LHCN-M2 (cell line): ENCODE measurements at places on chromosomes 4 and X. TPM values are rescaled to one million over a fixed set of nuclear protein-coding genes. Genes with fewer than 3 reads are reported as not detected.

DNA sequence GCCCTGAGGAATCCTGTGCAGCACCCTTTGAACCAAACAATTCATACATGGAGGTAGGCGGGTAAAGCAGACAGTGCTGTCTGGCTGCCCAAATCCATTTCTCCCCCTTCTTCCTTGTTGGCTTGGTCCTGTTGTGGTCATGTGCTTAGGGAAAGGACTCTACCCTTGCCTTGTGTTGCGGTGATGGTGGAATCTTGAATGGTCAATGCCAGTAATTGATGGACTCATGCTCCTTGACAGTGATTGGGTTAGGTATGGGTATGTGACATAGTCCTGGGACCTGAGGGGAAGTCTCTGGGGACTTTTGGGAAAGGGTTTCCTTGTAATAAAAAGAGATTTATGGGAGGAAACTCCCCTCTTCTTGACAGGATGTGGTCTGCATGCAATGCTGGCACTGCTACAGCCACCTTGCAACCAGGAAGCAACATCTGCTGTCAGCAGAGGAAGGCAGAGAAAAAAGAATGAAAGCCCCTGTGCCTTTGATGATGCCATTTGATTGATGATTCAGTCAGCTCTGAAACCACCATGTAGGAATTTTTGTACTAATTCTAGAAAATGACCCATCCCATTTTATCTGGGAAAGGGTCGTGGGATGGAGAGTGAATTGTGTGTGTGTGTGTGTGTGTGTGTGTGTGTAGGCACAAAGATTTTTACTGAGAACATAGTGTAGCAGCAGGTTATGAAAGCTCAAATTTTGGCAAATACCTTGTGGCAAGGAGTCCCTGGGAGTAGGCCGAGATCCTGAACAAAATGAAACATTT lies 30.0 kb upstream of the HUWE1 start:
- no peak for DNase-seq

GRCh38 chr4:38050560-38051350 lies 90.6 kb downstream of the PTTG2 start:
- DNase-seq: no peak

DNA sequence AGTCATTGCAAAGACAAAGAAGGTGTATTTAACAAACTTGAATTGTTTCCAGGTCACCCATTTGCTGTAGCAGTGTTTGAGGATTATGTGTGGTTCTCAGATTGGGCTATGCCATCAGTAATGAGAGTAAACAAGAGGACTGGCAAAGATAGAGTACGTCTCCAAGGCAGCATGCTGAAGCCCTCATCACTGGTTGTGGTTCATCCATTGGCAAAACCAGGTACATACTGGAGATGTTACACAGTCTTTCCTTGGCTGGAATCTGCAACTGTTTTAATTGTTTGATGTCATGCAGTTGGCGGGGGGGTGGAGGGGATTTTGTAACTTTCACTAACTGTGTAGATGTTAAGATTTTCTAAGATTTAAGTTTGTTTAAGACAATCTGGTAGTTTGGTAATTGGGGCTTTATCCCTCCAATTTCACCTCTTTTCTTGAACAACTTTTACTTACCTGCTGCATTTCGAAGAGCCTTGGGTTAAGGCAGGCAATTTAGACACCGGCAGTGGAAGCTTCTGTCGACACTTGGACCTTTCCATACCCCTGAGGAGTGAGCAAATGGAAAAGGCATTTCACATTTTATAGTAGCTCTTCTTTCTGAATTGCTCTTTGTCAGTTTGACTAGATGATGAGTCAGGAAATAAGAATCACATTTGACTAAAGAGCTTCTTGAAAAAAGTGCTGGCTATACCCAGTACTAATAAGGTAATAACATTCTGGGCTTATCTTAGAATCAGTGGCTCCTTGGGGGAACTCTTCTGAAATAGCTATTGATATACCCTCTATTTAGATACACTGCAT lies 67.4 kb downstream of the EGF start:
- peak; percentile 75 for DNase-seq

Gene CXCL3
- 8.7 and 16.0 TPM in 2 replicates for total RNA-seq

DNA sequence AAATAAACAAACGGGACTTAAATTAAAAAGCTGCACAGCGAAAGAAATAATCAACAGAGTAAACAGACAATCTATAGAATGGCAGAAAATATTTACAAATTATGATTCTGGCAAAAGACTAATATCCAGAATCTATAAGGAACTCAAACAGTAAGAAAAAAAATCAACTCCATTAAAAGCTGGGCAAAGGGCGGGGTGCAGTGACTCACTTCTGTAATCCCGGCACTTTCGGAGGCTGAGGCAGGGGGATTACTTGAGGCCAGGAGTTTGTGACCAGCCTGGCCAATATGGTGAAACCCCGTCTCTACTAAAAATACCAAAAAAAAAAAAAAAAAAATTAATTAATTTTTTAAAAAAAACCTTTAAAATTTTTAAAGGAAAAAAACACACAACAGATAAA lies 109.0 kb downstream of the ATP11C start:
- DNase-seq: peak; percentile 22

Gene NDNF
- total RNA-seq: 0.11 TPM in 1 of 2 replicates, not detected in the other

GRCh38 chr4:187780070-187780469 lies 215.5 kb upstream of the ZFP42 start:
- DNase-seq: no peak

Gene SPANXN2
- total RNA-seq: not detected in 2 replicates

Gene PNMA6E
- total RNA-seq: not detected in 2 replicates

- DNase-seq: no peak
Observed at GRCh38 chrX:133213117-133213516, 5.0 kb downstream of the TFDP3 start.

DNA sequence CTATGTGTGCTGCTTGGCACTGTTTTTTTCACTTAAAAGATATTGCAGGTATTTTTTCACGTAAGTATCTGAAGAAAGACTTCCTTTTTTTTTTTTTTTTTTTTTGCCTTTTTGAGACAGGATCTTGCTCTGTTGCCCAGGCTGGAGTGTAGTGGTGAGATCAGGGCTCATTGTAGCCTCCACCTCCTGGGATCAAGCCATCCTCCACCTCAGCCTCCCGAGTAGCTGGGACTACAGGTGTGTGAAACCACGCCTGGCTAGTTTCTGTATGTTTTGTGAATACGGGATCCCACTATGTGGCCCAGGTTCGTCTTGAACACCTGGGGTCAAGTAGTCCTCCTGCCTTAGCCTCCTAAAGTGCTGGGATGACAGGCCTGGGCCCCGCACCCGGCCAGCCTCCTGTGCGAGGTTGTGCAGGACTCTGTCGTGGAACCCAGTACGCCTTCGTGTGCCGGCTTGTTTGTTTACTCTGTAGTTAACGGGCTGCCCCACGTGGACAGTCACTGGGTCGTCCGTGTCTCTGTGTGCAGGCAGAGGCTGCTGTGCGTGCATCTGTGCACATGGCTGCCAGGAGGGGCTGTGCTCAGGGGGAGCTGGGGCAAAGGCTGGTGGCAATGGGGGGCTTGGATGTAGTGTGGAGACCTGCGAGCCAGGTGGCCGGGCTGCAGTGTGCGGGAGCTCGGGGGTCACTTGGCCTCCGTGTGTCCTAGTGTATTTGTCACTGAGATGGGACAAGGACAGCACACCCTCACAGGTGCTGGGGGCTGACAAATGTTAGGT lies 179.5 kb downstream of the ADRA2C start:
- no peak for DNase-seq

GRCh38 chrX:37361596-37361995 lies 12.4 kb downstream of the PRRG1 start:
- peak; percentile 65 for DNase-seq

Gene FREM3
- not detected in 2 replicates for total RNA-seq

DNA sequence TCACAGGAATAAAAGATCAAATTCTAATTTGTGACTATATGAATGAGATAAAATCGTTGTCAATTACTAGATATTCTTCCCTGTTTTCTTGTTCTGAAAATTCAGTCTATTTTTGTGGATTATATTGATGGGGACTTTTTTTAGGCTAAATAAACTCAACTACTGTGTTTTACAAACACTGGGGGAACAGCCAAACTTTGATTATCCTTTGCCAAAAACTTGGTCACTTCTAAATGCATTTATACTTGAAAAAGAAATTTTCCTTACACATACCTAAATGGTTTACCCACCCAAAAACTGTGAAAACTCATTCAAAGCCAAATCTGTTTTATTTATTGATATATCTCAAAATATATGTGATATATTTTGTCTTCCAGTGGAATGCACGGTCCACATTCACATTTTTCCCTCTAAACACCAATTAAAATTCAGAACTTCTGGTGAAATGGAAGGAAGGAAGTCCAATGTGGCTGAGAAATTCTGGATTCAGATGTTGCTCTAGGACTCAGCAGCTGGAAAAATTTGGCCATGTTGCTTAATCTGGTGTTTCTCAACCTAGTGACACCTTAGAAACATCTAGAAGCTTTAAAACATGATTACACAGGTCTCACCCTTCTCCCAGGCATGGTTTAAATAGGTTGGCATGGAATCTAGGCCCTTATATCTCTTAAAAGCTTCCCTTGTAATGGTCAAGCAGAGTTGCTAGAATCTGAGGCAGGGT lies 28.6 kb upstream of the ARHGAP24 start:
- no peak for DNase-seq

DNA sequence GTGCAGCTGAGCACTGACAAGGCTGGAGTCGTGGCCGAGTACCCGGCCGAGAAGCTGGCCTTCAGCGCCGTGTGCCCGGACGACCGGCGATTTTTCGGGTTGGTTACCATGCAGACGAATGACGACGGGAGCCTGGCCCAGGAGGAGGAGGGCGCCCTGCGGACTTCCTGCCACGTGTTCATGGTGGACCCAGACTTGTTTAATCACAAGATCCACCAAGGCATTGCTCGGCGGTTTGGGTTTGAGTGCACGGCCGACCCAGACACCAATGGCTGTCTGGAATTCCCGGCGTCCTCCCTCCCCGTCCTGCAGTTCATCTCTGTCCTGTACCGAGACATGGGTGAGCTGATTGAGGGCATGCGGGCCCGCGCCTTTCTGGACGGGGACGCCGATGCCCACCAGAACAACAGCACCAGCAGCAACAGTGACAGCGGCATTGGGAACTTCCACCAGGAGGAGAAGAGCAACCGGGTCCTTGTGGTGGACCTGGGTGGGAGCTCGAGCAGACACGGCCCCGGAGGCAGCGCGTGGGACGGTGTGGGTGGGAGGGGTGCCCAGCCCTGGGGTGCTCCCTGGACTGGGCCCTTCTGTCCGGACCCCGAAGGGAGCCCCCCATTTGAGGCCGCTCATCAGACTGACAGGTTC lies 24.3 kb downstream of the RGS12 start:
- DNase-seq: no peak

GRCh38 chr4:182967403-182967802 lies 50.2 kb upstream of the DCTD start:
- DNase-seq: no peak

Gene PDK3
- 1.1 and 2.0 TPM in 2 replicates for total RNA-seq

DNA sequence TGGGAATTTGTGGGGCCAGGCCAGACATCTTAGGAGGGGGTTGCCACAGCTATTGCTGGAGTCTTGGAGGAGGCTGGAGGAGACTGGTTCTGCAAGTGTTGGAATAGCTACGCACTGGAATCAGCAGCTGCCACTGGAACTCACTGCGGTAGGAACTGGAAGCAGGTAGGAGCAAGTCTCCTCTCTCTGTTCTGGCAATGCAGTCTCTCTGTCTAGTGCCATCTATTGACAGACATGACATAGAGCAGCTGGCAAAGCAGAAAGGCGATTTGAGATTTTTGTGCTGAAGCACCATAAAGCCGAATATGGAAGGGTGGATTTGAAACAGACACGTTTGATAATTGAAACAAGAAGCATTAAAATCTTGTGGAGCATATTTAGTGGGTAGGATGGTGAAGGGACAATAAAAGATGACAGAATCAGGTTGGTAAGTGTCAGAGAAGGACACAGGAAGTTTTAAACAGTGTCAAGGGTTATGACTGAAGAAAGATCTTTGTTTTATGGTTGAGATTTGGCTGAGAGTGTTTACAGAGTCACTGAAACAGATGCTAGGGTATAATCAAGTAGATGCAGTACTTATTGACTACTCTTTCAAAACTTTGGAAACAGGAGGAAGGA lies 23.5 kb upstream of the SYNPO2 start:
- DNase-seq: peak; percentile 79

GRCh38 chr4:579543-580175 lies 3.6 kb upstream of the TMEM271 start:
- no peak for DNase-seq

- no peak for DNase-seq
Observed at GRCh38 chr4:173226401-173226888, 57.8 kb downstream of the GALNT7 start.

DNA sequence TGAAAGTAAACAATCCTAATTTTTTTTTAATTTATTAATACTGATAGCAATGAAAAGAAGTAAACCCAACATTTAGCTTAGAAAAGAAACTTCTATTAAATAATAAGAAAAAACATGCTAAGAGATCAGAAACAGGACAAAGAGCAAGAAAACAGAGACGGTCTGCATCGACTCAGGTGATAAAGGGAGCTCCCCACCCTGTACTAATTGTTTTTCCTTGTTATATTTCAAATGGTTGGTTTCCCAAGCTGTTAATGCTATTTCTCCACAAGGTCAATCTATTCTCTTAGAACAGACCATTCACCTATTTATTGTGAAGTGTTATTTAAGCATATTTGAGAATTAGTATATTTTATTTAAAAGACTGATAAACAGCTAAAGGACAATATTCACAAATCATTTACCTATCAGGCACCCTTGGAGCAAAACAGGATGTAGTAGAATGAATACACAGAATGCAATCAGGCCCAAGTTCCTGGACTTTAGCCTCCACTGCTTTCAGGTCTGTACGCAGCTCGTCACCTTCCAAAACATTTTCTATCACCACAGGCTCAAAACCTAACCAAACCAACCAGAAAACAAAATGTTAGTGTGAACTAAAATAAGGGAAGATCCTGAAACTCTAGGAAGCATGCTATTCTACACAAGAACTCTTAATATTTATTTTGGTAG lies 5.5 kb downstream of the SEPSECS start:
- no peak for DNase-seq

GRCh38 chr4:16952896-16953630 lies 54.6 kb upstream of the LDB2 start:
- no peak for DNase-seq

GRCh38 chrX:154121961-154122360 lies 22.1 kb upstream of the OPN1LW start:
- DNase-seq: peak; percentile 7

Gene FABP2
- total RNA-seq: not detected in 2 replicates

Gene SLC10A4
- total RNA-seq: not detected in 2 replicates

Gene CT45A10
- not detected in 2 replicates for total RNA-seq

DNA sequence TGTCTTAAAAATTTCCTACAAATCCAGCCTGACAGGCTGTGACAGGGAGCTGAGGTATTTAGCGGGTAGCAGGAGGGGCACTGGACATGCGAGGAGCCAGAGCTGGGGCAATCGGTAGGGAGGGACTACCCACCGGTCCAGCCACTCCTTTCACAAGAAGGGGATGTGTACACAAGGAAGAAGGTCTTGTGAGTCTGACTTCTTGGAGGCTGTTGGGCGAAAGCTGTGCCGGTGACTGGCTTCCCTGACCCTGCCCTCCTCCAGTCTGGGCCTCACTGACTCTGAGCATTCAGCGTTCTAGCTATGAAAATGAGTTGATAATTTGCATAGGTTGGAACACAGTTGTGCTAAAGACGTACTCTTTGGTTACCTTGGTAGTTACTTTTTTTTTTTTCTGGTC lies 12.7 kb upstream of the CXCL8 start:
- no peak for DNase-seq

GRCh38 chr4:7078025-7078424 lies 10.2 kb upstream of the GRPEL1 start:
- no peak for DNase-seq

Gene NSUN7
- total RNA-seq: not detected in 2 replicates

Gene MAGEA3
- total RNA-seq: not detected in 2 replicates

Gene XAGE1A
- not detected in 2 replicates for total RNA-seq
